ENCODE measurements at places on chromosomes 2 and 18.

- DNase-seq: no peak
Observed at GRCh38 chr18:7369006-7369405, 138.1 kb downstream of the LRRC30 start.

DNA sequence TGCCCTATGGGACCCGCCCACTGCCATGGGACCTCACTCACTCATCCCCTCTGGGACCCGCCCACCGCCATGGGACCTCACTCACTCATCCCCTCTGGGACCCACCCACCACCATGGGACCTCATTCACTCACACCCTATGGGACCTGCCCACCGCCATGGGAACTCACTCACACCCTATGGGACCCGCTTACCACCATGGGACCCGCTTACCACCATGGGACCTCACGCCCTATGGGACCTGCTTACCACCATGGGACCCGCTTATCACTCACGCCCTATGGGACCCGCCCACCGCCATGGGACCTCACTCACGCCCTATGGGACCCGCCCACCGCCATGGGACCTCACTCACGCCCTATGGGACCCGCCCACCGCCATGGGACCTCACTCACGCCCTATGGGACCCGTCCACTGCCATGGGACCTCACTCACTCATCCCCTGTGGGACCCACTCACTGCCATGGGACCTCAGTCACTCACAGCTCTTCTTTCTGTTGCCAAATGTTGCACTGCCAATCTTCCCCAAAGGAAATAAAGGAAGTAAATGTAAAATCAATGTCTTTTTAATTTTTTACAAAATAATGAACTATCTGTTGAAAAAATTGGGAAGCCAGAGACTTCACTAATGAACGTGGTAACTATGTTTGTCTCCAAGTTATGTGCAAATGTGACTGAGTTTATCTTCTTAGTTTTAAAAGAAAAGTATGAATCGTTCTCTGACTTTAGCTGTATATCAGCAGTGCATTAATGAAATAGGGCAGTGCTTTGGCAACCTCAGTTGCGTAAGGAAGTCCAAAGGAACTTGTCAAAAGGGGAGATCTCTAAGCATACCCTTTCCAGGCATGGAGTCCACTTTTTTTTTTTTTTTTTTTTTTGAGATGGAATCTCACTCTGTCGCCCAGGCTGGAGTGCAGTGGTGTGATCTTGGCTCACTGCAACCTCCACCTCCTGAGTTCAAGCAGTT is 101.5 kb upstream of the MGAT5 start:
- DNase-seq: no peak

GRCh38 chr2:24711865-24712264 is 81.3 kb downstream of the PTRHD1 start:
- no peak for DNase-seq

DNA sequence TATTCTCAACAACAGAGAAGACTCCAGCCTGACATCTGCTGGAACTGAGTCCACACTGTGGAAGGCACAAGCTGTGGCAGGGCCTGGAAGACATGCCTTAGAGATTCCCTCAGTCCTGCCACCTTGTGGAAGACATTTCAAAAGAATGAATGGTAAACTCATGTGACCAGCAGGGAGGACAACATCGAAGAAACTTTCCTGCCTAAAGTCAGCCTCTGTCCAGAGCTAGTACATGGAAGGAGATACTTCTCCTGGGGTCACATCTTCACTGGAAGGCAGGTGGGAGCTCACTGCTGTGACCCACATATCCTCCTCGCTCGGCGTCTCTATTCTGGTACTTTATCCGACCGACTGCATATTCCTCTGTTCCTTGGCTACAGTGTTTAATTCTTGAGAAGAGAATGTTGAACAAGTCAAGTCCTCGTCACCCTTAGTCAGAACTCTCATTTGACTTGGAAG is 59.5 kb downstream of the PUM2 start:
- DNase-seq: no peak

GRCh38 chr2:34567128-34567527 is 968.0 kb upstream of the FAM98A start:
- DNase-seq: no peak

- no peak for DNase-seq
Observed at GRCh38 chr2:235047171-235048160, 95.6 kb downstream of the SH3BP4 start.

DNA sequence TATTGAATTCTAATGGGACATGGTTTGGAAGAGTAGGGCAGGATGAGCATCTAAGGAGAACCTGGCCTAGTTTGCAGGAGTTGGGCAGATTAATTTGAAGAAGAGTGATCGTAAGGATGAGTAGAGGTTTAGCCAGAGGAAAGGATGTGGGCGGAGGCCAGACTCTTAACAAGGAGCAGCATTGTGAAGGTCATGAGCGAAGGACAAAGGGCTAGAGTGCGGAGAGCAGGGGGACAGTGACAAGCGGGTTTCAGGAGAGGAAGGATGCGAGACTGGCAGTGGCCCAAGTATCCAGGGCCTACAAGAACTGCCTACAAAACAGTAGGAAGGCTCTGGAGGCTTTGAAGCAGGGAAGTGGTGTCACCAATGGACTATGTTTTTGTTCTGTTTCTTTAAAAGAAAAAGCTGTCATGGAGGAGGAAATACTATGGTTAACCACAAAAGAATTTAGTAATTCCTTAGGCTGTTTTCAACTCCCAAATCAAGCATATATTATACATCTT is 20.1 kb downstream of the SLC66A3 start:
- DNase-seq: no peak

DNA sequence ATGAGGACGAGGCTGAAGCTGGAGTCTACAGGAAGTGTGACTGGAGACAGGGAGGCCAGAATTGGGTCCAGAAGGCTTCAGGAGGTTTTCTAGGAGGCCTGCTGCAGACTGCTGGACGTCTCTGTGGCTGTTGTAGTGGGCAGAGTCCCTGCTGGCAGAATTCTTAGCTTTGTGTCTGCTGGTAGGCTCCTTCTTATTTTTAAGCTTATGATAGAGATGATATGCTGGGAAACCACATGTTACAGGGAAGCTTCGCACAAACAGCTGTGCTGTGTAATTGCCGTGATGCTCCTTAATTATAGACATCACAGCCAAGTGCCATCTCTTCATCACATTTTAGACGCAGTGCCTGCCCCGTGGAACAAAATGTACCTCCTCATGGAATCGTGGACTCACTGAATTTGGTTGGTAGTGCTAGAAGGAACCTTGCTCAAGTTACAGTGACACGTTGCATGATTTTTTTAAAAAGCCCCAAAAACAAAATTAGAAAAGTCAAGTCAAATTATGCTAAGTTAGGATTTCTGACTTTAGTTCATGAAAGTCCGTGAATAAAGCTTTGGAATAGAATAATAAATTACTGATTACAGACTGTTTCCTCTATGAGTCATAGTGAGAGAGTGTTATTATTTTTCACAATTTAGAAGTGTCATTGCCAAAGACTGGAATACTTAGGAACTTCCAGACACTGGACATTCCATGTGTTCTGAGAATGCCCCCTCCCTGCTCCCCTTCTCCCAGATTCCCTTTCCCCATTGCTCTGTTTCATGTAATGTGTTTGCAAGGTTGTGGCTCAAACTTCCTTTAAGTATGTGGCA is 144.1 kb downstream of the FHOD3 start:
- no peak for DNase-seq

GRCh38 chr2:205024822-205025518 is 479.7 kb downstream of the PARD3B start:
- DNase-seq: no peak

GRCh38 chr18:34650121-34650545 is 60.0 kb upstream of the DTNA start:
- no peak for DNase-seq

DNA sequence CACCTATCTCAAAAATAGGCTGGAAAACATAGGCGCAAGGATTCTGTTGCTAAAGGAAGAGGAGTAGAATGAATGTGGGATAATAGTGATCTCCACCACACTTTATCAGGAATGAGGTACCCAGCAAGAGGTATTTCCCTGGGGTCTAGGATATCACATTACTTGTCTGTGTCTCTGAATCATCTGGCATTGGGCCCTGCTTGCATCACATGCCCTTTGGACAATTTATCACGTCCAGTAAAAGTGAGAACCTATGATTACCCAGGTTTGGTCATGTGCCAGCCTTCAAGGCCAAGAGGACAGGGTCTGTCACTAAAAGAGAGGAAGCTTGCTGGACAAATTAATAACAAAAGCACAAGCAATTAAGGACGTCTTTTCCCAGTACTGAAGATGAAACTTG is 11.4 kb upstream of the TRAPPC8 start:
- DNase-seq: no peak

DNA sequence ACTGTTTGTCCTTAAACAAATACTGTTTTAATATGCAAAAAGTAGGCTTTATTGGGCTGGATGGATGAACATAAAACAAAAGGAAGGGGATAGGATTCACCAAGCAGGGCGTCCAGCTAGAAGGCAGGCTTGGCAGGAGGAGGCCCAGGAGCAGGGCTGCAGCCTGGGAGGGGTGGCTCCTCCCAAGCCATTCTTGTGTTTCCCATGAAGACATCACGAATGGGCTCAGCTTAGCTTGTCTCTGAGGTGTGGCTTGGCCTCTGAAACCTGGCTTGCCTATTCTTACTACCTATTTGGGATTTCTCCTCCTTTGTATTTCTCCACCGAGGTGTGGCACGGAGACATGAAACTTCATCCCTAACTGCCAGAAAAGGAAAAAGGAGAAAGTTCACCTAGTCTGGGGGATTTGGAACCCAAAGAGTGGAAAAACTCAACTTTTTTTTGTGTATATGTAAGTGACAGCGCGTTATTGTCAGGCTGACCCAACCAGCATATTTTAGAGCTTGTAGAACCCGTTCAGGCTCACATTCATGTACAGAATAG is 481.9 kb upstream of the SPRED2 start:
- no peak for DNase-seq

DNA sequence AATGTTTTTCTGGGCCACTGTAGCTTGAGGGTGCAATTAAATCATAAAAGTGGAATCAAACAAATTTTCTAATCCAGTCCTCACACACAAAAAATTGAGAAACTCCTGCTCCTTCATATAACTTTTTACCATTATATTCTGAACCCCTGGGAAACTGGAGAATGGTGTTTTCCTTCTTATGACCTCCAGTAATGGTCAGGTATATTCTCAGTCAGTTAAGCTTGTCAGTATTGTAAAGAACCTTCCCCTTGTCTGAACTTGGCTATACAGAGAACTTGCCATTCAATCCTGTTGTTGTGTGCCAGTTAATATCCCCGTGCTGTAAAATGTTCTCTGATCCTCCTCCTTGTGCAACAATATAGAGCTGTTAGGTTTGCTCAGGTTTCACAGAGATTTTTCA is 39.5 kb downstream of the ZNF804A start:
- no peak for DNase-seq

DNA sequence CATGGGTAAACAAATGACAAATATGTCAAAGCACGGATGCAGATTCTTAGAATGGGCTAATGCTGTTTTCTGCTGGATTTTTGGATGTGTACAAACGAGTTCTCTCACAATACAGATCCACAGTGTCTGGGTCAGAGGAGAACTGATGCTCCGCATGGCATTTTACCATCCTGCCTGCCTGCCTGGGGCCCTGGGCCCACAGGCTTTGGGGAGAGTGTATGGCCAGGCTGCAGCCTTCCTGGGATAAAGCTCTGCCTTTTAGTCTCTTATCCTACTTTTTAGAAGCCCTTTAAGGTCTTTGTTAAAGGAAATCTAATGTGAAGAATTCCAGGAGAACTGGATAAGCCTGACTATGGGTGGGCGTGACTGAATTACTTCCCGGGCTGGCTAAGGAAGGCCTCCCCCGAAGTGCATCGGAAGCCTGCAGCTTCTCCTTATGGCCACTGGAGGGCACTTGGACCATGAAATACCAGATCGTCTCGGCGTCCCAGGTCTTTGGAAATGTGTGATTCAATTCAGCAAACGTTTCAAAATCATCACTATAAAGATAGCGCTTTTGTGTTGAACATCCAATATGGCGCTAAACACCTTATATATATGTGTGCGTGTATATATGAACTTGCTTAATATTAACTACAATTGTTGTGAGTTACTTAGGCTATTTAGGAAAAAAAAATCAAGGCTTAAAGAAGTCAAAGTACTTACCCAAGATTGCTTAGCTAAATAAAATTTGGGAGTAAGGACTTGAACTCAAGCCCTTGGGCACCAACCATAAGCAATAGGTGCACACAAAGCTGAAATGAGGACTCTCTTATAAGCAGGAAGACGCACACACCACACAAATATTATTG is 15.2 kb upstream of the DNPEP start:
- peak; percentile 55 for DNase-seq

- DNase-seq: no peak
Observed at GRCh38 chr18:78492813-78493371, 486.7 kb upstream of the SALL3 start.

DNA sequence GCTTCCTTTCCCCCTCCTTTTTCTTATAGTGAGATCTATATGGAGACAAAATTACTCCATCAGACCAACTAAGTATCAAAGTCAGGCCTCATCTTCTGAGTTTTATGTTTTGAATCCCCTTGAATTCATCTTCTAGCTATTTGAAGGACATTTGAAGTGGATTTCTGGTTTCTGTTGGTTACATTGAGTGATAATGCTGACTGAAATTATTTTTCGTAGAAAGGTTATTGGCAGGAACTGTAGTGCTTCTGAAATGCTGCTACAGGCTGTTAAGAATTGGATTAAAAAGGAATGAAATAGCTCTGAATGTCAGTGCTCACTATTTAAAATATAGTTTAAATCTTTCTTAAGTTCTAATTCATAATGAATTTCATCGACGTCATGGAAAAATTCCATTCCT is 361.0 kb upstream of the TMEFF2 start:
- DNase-seq: no peak

- no peak for DNase-seq
Observed at GRCh38 chr18:43620936-43621335, 343.6 kb upstream of the SYT4 start.

DNA sequence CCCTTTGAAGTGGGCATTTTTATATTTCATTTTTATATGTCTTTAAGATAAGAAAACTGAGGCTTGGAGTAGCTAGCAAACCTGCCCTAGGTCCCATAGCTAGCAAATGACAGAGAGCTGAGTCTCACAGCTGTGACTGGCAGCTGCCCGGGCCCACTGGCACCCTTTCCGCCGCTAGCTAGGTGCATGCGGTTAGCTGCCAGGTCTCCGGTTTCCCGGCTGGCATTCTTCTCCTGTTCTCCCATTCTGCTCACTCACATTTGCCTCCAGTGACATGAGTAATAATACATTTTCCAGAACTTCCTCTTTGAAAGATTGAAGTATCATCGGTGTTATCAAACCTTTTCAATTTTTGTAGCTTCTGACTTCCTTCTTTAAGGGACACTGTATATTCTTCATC is 38.7 kb downstream of the MTCL1 start:
- DNase-seq: no peak

GRCh38 chr2:148978026-148978685 is 60.3 kb upstream of the LYPD6B start:
- DNase-seq: no peak

- no peak for DNase-seq
Observed at GRCh38 chr2:228527197-228527881, 345.9 kb upstream of the SPHKAP start.

DNA sequence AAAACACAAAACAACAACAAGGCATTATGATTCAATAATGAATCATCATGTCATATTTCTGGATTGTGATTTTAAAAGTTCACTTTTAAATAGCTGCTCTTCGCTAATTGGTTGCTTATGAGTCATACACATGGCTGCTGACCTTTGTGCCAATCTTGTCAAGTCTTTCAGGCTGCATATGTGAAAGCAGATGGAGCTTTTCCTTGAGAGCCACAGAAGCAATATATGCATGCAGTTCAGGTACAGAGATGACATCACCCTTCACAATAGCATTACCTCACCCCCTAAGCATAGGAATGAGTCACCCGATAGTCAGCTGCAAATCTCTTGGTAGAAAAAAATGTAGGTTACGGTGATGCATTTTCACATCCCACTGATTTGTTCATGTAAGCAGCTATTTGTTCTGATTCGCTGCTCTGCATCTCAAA is 27.2 kb downstream of the EIF2AK3 start:
- peak; percentile 24 for DNase-seq
